ENCODE measurements at places on chromosomes 3 and 15.

- no peak for DNase-seq
These were observed 160.9 kb downstream of the TIGIT start for GRCh38 chr3:114454551-114455251.

DNA sequence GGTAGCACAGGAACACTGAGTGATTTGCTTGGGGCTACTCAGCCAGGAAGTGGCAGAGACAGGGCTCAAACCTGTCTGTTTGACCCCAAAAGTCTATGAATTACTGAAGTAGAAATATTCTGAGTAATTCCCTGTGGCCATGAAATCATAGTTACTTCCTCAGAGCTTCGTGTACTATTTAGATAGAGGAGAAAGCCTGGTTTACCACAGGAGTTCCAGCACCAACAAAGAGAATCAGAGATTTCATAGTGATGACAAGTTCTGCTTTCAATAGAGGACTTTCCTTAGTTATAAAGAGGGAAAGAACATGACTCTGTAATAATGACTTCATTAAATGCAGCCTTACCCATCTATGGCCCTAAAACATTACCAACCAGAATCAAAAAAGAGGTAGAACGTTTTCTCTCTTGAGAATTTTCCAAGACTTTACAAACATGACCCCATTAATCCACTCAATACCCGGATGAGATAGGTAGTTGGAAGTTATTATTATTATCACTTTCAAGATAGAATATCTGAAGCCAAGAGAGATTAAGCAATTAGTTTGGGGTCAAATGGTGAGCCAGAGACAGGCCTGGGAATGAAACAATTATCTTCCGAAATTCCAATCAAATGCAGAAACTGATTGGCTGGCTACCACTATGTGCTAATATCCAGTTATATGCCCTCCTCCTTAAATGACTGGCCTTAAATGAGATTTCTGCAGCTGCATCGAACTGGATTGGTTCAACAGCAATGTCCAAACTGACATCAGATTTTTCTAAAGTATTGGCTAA is 13.6 kb upstream of the WNT5A start:
- DNase-seq = no peak

DNA sequence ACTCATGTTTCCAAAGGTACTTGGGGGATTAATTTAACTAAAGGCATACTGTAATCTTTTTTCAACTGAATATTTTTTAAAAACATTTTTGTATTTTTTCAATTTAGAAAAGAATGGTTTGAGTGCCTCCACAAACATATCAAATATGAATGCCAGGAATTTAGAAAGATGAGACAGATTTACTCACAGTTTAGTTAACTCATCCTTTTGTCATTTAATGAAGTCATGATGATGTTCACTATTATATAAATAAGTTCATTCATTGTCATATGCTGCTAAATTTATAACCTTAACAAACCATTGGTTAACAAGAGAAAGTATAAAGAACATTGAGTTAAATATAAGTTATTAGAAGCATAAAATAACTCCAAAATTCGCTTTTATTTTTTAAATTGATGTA is 50.0 kb downstream of the FGF7 start:
- no peak for DNase-seq

GRCh38 chr15:33215941-33216872 is 21.7 kb upstream of the FMN1 start:
- no peak for DNase-seq

DNA sequence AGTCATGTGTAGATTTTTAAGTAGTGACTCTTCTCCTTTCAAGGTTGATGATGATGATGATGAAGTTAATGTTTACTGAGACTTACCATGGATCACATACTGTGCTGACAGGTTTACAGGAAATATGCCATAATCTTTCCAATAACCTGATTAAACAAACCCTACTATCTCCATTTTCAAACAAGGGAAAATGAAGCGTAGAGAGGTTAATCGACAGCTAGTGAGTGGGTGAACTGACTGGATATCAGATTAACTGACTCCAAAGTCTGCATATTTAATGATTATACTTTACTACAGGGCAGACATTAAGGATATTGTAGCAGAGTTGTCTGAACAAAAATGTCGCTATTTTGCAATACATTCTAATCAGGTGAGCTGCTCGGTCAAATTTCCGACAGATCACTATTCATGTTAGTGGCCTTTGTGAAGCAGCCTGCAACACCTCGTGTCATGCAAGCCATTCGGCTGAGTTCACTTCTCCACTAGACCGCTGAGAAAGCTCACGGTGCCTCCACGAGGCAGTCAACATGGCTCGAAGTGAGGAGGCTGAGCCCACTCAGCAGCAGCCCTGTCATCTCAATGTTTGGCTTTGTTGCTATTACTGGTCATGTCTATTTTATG is 264.2 kb downstream of the NFKBIZ start:
- DNase-seq = no peak

- no peak for DNase-seq
These were observed 7.5 kb upstream of the PLA2G4D start for GRCh38 chr15:42101861-42102260.

GRCh38 chr3:33360136-33360825 is 79.9 kb downstream of the UBP1 start:
- DNase-seq = no peak

GRCh38 chr3:193826159-193826795 is 233.3 kb downstream of the OPA1 start:
- no peak for DNase-seq

Data from memory B cell (primary cell).